Heart right ventricle (tissue), 16 donors: ENCODE measurements at places on chromosomes 5 and 9. TPM values are rescaled to one million over a fixed set of nuclear protein-coding genes. Genes with fewer than 3 reads are reported as not detected.

PLPPR1 gene
- total RNA-seq: not detected

- peak overlapping the region; percentile 90 for H3K27ac ChIP-seq
- no peak for DNase-seq
- H3K4me3 ChIP-seq: peak overlapping the region; percentile 81
These were observed 1.0 kb downstream of the SMIM3 start for GRCh38 chr5:150779397-150780186.

ACOT12 gene
- total RNA-seq: not detected

DNA sequence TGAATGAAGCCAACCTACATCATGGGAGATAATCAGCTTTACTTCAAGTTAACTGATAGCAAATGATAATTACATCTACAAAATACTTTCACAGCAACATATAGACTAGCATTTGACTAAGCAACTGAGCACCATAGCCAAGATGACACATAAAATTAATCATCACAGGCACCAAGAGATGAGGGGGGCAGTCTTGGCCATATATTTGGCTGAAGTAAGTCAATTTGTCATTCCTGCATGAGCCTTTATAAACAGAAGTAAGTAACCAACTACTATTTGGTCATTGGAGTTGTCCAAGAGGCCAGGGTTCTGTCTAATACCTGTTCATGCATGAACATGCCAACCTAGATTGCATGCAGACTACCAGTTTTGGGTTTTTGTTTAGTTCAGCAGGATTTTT is 53.6 kb downstream of the PDCD1LG2 start:
- H3K4me1 ChIP-seq: no peaks in the 10 kb centered on the region
- no peaks in the 10 kb centered on the region for H3K36me3 ChIP-seq
- no peak overlapping the region for H3K27ac ChIP-seq
- H3K27me3 ChIP-seq: no peaks in the 10 kb centered on the region

- no peak overlapping the region for H3K4me3 ChIP-seq
- H3K27me3 ChIP-seq: no peaks in the 10 kb centered on the region
- H3K36me3 ChIP-seq: no peaks in the 10 kb centered on the region
These were observed 14.9 kb downstream of the ZNF474 start for GRCh38 chr5:122144236-122144635.

PDCD1LG2 gene
- total RNA-seq: 1.7 TPM

MARCOL gene
- not detected for total RNA-seq

NR2F1 gene
- 0.85 TPM for total RNA-seq

MED7 gene
- total RNA-seq: 7.9 TPM

NPR3 gene
- total RNA-seq: 49.1 TPM

CDH9 gene
- not detected for total RNA-seq

GRCh38 chr9:33346564-33346963 is 55.8 kb downstream of the AQP7 start:
- H3K27me3 ChIP-seq: no peaks in the 10 kb centered on the region
- DNase-seq: no peak
- no peak overlapping the region for H3K27ac ChIP-seq
- no peak overlapping the region for H3K4me3 ChIP-seq

FOXD1 gene
- total RNA-seq: not detected

- H3K4me1 ChIP-seq: no peaks in the 10 kb centered on the region
- no peak within 1 kb of the TSS for H3K27ac ChIP-seq
- no peaks in the 10 kb centered on the region for H3K27me3 ChIP-seq
- peak within 1 kb of the TSS; percentile 57 for H3K4me3 ChIP-seq
- peak; percentile 46 for DNase-seq
These were observed at the start of gene SLCO4C1 for GRCh38 chr5:102296178-102296817. TSS of gene SLCO4C1 (minus strand) at chr5:102296284. CDS start at chr5:102296262, 22 bp downstream.

PCDHB3 gene
- 1.6 TPM for total RNA-seq

GRCh38 chr9:106772523-106773290 is 90.3 kb upstream of the ZNF462 start:
- H3K36me3 ChIP-seq: no peaks in the 10 kb centered on the region
- no peak overlapping the region for H3K4me3 ChIP-seq
- no peak overlapping the region for H3K27ac ChIP-seq
- no peaks in the 10 kb centered on the region for H3K27me3 ChIP-seq

DNA sequence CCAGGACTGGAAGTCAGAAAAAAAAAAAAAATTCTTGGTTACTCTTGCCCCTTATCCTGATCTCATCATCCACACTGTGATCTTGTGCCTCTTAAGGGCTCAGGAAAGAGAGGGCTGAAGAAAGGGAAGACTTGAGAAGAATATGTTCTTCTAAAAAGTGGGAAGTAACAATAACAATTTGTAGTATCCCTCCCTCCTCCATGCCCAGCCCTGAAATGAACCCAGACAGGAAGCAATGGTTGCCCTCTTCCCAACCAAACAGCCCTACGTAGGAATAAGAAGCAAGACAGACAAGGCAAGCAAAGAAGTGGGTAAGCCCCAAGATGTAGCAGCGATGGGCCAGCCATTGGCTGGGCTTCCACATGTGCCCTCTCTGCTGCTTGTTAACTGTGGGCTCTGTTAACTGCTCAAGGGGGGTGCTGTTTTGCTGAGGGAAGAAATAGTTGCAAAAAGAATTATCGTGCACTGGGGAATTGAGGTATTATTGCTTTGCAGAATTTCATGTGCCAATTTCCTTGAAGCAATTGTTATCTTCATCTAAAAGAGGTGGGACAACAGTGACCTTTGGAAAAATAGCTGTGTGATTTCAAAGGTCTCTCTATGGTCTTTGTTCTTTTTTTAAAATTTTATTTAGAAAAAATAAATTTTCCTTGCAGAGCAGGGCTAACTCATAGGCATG is 146.6 kb upstream of the PCA3 start:
- H3K36me3 ChIP-seq: no peaks in the 10 kb centered on the region
- DNase-seq: no peak
- H3K4me1 ChIP-seq: peaks cover 26% of the 10 kb centered on the region
- no peak overlapping the region for H3K4me3 ChIP-seq
- H3K27ac ChIP-seq: no peak overlapping the region

GRCh38 chr5:151233616-151234085 is 9.8 kb upstream of the CCDC69 start:
- no peak overlapping the region for H3K4me3 ChIP-seq
- H3K27me3 ChIP-seq: no peaks in the 10 kb centered on the region
- DNase-seq: no peak
- no peaks in the 10 kb centered on the region for H3K36me3 ChIP-seq
- H3K27ac ChIP-seq: no peak overlapping the region

DNA sequence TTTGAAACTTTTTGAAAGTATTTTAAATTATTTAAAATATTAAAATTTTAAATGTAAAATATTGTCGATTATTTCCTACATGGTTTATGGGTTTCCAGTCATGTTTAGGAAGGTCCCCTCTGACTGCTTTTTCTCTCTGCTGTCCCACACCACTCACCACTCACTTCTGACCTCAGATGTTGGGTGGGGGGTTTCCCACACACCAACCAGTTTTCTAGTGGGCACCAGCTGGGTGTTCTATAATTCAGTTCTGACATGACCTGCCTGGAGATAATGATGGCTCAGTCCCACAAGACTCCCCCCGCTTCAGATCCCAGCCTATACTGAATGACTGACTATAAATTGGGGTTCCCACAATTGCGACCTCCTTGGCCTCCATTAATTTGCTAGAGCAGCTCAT is 310.4 kb downstream of the GADD45G start:
- DNase-seq: no peak
- H3K36me3 ChIP-seq: no peaks in the 10 kb centered on the region
- H3K4me3 ChIP-seq: no peak overlapping the region
- H3K27ac ChIP-seq: no peak overlapping the region
- no peaks in the 10 kb centered on the region for H3K27me3 ChIP-seq

- H3K4me3 ChIP-seq: no peak overlapping the region
- no peaks in the 10 kb centered on the region for H3K36me3 ChIP-seq
- no peaks in the 10 kb centered on the region for H3K27me3 ChIP-seq
- no peak overlapping the region for H3K27ac ChIP-seq
- no peak for DNase-seq
These were observed 204.9 kb downstream of the CD180 start for GRCh38 chr5:66991746-66992145.

DNA sequence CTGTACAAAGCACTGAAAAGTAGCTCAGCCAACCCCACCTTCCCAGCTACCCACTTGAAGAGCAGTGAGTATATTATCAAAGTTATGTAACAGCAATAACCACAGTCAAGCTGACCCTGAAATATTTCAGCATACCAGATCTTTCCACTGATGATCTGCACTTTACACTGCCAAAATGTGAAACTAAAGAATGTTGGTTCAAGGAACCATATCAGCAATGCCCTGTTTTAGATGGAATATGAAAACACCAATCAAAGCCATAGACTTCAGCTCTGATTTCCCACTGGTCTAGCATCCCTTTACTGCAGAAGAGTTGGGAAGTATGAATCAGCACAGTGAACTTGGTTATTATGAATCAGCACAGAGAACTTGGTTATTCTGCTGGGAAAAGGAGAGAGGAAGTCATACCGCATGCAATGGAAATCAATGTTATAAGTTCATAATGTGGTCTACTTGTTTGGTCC is 20.0 kb downstream of the CEMIP2 start:
- H3K36me3 ChIP-seq: peaks cover 70% of the 10 kb centered on the region
- H3K27ac ChIP-seq: peak overlapping the region; percentile 52
- no peaks in the 10 kb centered on the region for H3K27me3 ChIP-seq
- no peak overlapping the region for H3K4me3 ChIP-seq
- DNase-seq: no peak

PCDHGA4 gene
- total RNA-seq: 9.4 TPM

GRCh38 chr5:65483546-65484346 is 2.0 kb upstream of the ADAMTS6 start:
- no peak for DNase-seq
- no peaks in the 10 kb centered on the region for H3K4me1 ChIP-seq
- H3K4me3 ChIP-seq: peak overlapping the region; percentile 71
- H3K27me3 ChIP-seq: no peaks in the 10 kb centered on the region

- no peaks in the 10 kb centered on the region for H3K36me3 ChIP-seq
- DNase-seq: no peak
- no peak overlapping the region for H3K4me3 ChIP-seq
- no peak overlapping the region for H3K27ac ChIP-seq
These were observed 29.9 kb upstream of the C7 start for GRCh38 chr5:40879163-40879942.

- H3K27me3 ChIP-seq: no peaks in the 10 kb centered on the region
- H3K4me1 ChIP-seq: no peaks in the 10 kb centered on the region
- no peak for DNase-seq
- H3K4me3 ChIP-seq: no peak overlapping the region
These were observed 160.6 kb downstream of the ZDHHC21 start for GRCh38 chr9:14532456-14533115.

DNA sequence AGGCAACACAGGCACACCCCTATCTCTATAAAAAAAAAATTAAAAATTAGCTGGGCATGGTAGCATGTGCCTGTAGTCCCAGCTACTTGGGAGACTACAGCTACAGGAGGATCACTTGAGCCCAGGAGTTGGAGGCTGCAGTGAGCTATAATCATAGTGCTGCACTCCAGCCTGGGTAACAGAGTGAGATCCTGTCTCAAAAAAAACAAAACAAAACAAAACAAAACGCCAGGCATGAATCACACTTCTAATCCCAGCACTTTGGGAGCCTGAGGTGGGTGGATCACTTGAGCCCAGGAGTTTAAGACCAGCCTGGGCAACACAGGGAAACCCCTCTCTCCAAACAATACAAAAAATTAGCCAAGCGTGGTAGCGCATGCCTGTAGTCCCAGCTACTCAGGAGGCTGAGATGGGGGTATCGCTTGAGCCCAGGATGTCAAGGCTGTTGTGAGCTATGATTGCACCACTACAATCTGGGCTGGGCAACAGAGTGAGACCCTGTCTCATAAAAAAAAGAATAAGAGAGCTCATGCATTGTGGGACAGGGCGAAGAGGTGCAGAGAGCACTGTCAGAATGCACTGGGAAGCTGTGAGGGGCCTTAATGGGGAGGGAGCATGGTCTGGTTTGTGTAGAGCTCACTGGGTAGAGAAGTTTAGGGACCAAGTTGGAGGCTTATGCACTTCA is 8.4 kb upstream of the SAP30L start:
- no peaks in the 10 kb centered on the region for H3K4me1 ChIP-seq
- H3K27me3 ChIP-seq: no peaks in the 10 kb centered on the region
- no peak for DNase-seq
- no peak overlapping the region for H3K27ac ChIP-seq
- H3K4me3 ChIP-seq: no peak overlapping the region
- no peaks in the 10 kb centered on the region for H3K36me3 ChIP-seq

GRCh38 chr9:5799314-5799713 is 33.6 kb downstream of the ERMP1 start:
- H3K4me3 ChIP-seq: no peak overlapping the region
- H3K4me1 ChIP-seq: no peaks in the 10 kb centered on the region
- no peak overlapping the region for H3K27ac ChIP-seq
- H3K36me3 ChIP-seq: no peaks in the 10 kb centered on the region

OR1Q1 gene
- total RNA-seq: not detected

DNA sequence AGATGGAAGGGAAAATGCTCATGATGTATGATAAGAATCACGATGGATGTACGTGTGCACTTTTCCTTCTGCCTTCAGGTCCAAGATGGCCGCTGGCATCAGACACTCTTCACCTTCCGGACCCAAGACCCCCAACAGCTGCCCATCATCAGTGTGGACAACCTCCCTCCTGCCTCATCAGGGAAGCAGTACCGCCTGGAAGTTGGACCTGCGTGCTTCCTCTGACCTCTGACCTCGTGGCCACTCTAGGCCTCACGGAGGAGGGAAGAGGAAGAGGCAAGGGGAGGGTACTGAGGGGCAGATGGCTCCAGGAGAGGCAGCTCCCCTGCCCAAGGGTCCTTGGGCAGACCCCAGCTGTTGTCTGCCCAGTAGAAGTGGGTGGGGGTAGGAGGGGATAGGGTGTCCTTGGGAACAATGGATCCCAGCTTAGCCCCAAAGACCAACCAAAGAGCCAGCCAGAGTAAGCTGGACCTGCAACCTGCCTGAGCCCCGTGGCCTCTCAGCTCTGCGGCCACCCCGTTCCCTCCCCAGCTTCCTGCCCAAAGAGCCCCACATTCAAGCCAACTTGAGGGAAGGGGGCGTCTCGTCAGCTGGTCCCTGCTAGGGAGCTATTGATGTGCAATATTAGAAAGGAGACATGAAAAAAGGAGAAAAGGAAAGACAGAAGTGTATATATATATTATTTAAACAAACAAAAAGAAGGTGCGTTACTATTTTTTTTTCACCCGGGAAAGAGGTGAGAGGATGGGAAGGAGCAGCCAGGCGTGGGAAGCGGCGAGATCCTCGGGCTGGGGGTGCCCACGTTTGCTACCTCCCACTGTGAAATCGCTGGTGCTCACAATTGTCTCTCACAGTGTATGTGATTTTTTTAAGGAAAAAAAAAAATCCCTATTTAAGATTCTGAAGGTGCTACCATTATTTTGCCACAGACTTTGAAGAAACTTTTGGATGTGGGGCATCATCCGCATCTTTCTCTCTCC is 12.1 kb upstream of the ORM1 start:
- no peak overlapping the region for H3K4me3 ChIP-seq
- DNase-seq: no peak
- no peaks in the 10 kb centered on the region for H3K27me3 ChIP-seq
- no peaks in the 10 kb centered on the region for H3K36me3 ChIP-seq
- no peaks in the 10 kb centered on the region for H3K4me1 ChIP-seq
- no peak overlapping the region for H3K27ac ChIP-seq

GRCh38 chr5:21823588-21823987 is 1029.6 kb downstream of the CDH12 start:
- no peaks in the 10 kb centered on the region for H3K27me3 ChIP-seq
- no peaks in the 10 kb centered on the region for H3K36me3 ChIP-seq
- no peak overlapping the region for H3K4me3 ChIP-seq
- H3K4me1 ChIP-seq: no peaks in the 10 kb centered on the region
- H3K27ac ChIP-seq: no peak overlapping the region

- no peak overlapping the region for H3K27ac ChIP-seq
- H3K4me1 ChIP-seq: no peaks in the 10 kb centered on the region
- no peak overlapping the region for H3K4me3 ChIP-seq
- H3K27me3 ChIP-seq: no peaks in the 10 kb centered on the region
These were observed 95.0 kb downstream of the ZCCHC7 start for GRCh38 chr9:37215381-37215780.

- peak; percentile 44 for DNase-seq
- peak overlapping the region; percentile 20 for H3K27ac ChIP-seq
- no peaks in the 10 kb centered on the region for H3K27me3 ChIP-seq
- peaks cover 15% of the 10 kb centered on the region for H3K36me3 ChIP-seq
- H3K4me3 ChIP-seq: no peak overlapping the region
These were observed 86.5 kb downstream of the KLHL3 start for GRCh38 chr5:137649228-137649935.
